Suppressor macrophage treated with lipopolysaccharide for 4 hours (primary cell): ENCODE measurements at places on chromosomes 2 and 18.

- no peak for DNase-seq
Observed at GRCh38 chr2:198326431-198326830, 522.0 kb downstream of the PLCL1 start.

GRCh38 chr2:238108423-238109183, 8.5 kb downstream of the ESPNL start:
- no peak for DNase-seq

DNA sequence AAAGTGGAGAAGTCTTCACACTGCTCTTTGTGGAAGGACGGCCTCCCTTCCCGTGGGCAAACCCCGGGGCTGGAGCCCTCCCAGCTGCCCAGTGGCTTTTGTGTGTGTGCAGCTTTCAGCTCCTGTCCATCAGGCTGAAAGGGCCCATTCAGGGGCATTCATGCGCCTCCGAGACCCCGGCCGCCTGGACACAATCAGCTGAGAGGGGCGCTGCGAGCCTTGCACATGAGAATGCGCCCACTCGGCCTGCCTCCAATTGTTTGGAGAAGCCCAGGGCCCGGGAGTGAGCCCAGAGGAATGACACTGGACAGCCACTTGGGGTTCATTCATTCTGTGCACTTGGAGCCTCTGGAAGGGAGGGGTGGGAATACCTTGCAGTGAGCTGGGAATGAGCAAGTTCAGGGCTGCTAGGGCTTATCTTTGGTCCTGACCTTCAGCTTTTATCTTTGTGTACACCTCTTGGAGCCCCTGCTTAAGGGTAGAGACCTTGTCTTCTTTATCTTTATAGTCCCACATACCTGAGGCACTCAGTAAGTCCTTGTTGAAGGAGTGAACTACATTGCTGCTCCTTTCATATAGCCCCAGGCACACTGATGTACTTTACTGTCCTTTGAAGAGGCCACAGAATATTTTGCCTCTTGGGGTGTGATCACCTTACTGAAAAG, 56.5 kb downstream of the TCF7L1 start:
- no peak for DNase-seq

- no peak for DNase-seq
Observed at GRCh38 chr2:58289029-58289428, 47.9 kb upstream of the FANCL start.

DNA sequence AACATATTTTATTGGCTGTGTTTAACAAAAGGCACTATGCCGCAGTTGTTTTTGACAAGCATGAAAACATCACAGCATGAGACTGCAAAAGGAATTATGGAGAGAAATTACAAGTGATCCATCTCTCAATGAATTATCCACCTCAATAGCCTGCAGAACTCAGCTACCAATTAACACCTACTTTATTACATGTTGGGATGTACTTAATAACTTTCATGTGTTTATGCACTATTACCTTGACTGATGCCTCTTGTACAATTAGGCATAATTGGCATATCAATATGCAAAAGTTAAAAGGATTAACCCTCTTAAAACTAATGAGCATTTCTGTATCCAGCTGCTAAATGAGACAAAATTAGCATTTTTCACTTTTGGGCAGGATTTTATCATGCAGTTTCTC, 27.8 kb downstream of the ARHGAP15 start:
- no peak for DNase-seq

- peak; percentile 68 for DNase-seq
Observed at GRCh38 chr2:37561615-37562569, 109.5 kb downstream of the CDC42EP3 start.

DNA sequence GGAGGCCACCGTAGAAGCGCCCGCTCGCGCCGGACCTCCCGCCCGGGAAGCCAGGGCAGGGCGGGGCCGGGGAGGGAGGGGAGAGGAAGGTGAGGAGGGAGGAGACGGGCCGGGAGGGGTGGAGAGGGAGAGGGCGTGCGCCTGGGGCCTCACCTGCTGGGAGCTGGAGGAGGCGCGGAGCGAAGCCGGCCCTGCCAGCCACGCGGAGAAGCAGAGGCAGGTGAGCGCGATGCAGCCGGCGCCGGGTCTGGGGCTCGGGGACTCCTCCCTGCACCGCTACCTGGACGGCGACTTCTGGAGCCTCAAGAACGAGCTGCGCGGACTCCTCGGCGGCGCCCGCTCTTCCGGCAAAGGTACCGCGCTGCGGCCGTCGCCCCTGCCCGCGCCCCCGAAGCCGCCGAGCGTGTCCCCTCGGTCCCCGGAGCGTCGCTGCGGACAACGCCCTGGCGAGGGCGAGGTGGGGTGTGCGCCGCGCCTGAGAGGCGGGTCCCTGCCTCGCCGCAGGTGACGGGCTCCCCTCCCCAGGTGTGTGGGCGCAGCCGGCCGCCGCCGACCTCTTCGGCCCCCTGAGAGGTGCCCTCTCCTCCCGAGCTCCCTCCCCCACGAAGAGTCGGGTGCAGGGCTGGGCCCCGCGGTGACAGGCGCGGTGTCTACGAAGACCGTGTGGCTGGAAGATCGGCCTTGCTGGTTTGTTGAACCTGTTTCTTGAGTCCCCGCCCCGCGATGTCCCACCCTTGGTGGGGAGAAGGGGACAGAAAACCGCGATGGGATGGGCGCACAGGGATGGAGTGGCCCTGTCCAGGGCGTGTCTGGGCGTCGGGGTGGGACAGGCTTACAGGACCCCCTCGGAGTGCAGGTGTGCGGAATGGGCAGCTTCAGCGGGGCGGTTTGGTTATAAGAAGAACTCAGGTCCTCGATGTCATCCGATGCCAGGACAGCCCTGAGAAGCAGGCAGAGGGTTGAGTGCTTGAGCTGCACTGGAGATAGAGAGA, at the start of gene ACOXL:
Gene ACOXL (plus strand): TSS at position 152 of the 992 bp plus-strand sequence. CDS start 35,817 bp downstream, outside the sequence.
- DNase-seq = no peak

GRCh38 chr2:219109471-219109870, 48.8 kb upstream of the IHH start:
- DNase-seq = no peak

DNA sequence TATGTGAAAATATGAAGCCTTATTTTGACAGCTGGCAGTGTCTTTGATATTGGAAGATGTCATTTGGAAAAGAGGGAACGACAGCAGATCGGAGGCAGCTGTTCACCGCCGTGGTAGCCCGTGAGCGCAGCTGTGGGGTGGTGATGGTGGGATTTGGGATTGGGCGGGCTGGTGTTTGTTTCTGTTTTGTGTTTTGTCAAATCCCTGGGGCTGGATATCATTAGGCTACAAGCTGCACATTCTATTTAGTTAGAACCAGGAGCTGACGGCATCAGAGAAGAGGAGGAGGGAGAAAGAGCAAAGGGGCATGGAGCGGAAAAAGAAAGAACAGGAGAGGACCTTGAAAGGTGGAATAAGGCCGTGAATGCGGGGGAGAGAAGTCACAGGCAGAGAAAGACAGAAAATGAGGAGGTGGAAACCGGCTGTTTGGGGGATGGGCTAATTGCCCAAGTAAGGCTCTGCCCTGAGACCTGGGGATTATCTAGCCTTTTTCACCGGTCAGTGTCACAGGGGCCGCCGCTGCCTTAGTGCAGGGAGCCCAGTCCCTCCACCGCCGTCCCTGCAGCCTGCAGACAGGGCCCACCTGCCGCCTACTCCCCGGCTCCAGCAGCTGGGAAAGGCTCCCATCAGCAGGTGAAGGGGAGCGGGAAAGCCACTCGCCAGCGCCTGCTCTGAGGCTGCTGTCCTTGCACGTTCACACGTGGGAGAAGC, 88.0 kb downstream of the ZCCHC2 start:
- DNase-seq = no peak

GRCh38 chr2:138846216-138846821, 66.1 kb upstream of the NXPH2 start:
- DNase-seq = peak; percentile 51

DNA sequence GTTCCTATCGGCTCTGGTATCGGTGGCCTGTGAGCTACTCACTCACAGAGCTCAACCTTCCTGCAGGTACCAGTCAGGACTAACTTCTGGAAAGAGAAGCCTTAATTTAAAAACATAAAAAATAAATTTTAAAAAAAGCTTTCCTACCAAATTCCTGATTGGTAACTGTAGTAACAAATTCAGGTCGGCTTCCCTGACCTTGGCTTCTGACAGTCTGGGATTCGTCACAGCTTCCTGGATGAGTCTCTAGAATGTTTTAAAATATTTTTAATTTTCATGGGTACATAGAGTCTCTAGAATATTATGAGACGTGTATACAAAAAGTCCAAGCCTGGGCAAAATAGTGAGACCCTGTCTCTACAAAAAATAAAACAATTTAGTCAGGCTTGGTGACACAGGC, 45.0 kb upstream of the MTCL1 start:
- no peak for DNase-seq

GRCh38 chr18:68150961-68151360, 563.9 kb downstream of the TMX3 start:
- no peak for DNase-seq

DNA sequence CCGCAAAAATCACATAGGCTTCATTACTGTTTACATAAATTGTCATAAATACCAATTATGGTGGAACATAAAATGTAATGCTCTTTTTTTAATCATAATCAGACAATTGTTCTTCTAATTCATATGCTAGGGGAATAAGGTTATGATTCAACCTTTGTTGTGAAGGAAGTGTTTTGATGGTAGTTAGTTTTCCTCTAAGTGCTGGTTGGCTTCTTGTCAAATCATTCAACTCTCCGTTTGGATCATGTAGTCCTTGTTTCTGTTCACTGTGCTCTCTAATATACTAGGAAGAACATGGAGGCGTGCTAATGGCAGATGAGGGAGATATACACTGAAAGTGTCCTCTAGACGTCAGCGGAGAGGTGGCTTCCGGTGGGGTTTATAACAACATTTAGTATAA, 1938.0 kb upstream of the PIK3C3 start:
- no peak for DNase-seq

DNA sequence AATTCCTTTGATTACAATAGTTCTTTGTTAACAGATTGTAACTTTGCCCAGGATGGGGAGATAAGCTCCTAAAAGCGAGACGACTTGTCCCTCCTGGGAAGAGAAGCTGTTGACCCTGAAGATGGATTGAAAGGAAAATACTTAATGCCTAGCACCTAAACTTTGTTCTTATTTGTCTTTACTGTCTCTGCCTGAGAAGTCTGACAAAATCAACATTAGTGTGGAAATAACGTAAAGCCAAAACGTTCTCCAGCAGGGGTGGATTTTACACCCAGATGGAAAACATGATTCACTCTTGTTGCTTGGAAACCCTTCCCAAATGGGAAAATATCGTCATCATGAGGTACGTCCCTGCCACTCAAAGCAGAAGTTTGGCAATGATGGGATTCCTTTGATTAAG, 450.1 kb downstream of the SLC4A3 start:
- no peak for DNase-seq

DNA sequence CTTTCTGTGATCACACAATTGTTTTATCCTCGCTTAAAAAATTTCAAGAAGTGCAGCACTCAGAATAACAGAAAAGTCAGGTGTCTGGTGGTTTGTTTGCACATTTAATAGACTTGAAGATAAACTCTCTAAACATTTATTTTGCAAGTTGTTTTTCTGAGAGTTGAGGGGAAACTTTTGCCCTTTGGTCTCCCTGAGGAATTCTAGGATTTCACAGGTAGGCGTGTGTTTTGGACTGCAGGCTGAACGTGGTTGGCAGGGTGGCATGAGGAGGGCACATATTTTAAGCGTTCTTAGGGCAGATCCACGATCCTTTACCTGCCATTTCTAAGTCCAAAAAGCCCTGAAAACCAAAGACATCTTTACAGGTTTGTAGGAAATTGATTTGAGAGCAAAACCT, 188.6 kb downstream of the NEDD4L start:
- no peak for DNase-seq

DNA sequence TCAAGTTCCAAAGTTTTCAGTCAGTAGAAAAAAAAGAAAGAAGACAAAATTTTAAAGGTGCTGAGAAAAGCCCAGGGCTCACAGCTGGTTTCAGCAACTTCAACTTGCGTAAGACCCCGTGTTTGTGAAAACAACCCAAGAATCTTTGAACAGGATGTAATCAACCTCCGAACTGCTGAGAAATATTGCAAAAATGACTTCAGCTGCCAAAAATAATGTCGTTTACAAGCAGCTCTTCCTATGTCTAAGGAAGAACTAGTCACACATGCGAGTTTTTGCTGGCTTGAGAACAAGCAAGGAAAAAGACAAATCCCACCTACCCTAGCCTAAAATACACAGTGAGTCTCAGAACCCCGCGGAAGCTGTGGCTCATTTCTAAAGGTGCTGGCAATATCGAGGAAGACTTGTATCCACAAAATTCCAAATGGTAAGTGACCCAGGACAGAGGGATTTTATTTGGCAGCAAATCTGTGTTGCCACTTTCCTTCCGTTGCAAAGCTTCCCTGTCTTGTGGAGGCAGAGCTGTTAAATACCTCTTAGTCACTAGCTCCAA, 59.8 kb upstream of the SLC8A1 start:
- peak; percentile 72 for DNase-seq

- DNase-seq = no peak
Observed at GRCh38 chr2:2146969-2147900, 183.8 kb downstream of the MYT1L start.

DNA sequence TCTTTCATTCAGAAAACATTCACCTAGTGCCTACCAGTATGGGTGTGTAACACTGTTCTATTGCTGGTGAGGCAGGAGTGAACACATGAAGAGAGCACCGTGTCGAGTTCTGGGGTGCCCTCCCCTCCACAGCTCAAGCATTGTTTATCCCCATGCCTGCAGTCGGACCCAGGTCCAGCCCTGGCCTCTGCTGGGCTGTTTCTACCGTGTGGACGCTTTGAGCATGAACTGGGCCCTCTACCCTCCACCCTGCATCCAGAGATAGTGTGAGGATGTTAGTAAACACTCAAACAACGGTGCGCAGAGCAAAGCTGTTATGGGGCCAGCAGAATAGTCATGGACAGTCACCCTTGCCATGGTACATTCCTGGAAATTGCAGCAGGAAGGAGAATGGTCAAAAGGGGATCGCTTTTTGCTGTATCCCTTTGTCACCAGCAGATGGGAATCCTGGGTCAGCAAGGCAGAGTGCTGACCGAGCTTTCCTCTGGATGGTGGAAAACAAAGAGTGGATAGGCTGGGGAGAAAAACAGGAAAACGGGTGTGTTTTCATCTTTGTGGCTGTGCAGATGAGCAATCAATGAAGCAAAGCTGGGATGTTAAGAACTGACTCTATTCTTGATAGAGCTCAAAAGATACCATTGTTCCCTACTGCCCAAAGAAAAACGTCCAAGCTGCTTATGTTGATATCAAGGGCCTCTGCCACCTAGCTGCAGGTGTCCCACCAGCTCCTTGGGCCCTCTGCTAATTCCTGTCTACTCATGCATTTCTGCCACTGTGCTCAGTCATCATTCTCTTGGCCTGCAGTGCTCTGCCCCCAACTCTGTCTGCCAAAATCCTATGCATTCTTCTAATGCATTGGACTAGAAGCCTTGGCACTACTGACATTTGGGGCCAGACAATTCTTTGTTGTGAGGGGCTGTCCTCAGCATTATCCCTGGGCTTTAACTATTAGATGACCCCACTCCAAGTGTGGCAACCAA, 38.7 kb downstream of the REEP1 start:
- no peak for DNase-seq

- no peak for DNase-seq
Observed at GRCh38 chr2:130827502-130828251, 9.0 kb upstream of the ARHGEF4 start.

- DNase-seq = no peak
Observed at GRCh38 chr2:30055548-30055947, 91.3 kb upstream of the YPEL5 start.

- no peak for DNase-seq
Observed at GRCh38 chr2:191961556-191961955, 114.7 kb upstream of the CAVIN2 start.

GRCh38 chr18:75454022-75454795, 26.7 kb upstream of the SMIM21 start:
- no peak for DNase-seq

GRCh38 chr2:9897331-9897737, 54.1 kb downstream of the TAF1B start:
- peak; percentile 96 for DNase-seq
